ENCODE measurements at places on chromosomes 3 and 15. TPM values are rescaled to one million over a fixed set of nuclear protein-coding genes. Genes with fewer than 3 reads are reported as not detected.

The MUC20 gene
- 0.73 TPM for total RNA-seq

The ZNF620 gene
- total RNA-seq = 3.7 TPM

The RHCG gene
- not detected for total RNA-seq

The FBXO40 gene
- total RNA-seq = not detected

DNA sequence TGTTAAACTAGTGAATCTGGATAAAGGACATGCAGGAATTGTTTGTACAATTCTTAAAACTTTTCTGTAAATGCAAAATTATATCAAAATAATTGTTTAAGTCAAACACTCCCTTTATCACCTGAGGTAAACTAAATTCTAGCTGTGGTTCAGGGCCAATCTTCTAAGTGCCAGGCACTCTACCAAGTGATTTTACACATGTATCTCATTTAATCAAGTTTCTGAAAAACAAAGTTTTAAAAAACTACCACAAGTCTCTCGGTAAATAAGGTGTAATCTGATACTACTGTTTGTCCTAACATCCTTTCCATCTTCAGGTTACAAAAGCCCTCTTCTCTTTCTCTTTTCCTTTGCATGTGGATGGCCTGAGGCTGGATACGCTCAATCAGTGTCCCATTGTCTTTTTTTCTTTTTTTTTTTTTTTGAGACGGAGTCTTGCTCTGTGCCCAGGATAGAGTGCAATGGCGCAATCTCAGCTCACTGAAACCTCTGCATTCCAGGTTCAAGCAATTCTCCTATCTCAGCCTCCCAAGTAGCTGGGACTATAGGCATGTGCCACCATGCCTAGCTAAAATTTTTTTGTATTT, 19.3 kb downstream of the IFT80 start:
- no peak for DNase-seq

DNA sequence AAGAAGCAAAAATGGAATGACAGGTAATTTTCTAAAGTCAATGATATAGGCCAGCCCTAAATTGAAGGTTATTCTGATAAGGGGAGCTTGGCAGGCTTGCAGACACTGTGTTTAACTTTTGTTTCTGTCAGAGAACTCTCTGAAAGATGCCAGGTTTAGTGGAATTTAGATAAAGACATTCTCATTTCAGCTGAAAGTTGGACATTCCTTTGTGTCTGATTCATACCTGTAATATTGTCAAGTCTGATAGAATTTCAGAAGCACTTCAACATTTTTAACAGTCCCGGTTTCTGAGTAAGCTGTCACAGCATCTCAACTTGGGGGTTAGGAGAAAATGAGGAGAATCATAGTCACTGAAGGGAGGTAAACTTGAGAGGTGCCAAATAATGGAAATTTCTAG, 84.0 kb downstream of the DIPK2A start:
- DNase-seq = no peak

DNA sequence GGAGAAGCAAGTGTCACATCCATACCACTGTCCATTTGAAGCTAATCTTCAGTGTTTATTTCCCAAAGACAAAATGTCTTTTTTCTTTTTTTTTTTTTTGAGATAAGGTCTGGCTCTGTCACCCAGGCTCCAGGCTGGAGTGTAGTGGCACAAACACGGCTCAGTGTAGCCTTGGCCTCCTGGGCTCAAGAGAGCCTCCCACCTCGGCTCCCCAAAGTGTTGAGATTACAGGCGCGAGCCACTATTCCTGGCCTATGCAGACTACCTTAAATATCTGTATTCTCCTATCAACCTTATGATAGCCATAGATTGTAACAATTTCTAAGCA, 27.7 kb upstream of the VPS33B start:
- DNase-seq = no peak

The ARHGEF26 gene
- total RNA-seq = 0.24 TPM

- no peak for DNase-seq
Observed at GRCh38 chr3:196174652-196175051, 36.5 kb downstream of the ZDHHC19 start.

DNA sequence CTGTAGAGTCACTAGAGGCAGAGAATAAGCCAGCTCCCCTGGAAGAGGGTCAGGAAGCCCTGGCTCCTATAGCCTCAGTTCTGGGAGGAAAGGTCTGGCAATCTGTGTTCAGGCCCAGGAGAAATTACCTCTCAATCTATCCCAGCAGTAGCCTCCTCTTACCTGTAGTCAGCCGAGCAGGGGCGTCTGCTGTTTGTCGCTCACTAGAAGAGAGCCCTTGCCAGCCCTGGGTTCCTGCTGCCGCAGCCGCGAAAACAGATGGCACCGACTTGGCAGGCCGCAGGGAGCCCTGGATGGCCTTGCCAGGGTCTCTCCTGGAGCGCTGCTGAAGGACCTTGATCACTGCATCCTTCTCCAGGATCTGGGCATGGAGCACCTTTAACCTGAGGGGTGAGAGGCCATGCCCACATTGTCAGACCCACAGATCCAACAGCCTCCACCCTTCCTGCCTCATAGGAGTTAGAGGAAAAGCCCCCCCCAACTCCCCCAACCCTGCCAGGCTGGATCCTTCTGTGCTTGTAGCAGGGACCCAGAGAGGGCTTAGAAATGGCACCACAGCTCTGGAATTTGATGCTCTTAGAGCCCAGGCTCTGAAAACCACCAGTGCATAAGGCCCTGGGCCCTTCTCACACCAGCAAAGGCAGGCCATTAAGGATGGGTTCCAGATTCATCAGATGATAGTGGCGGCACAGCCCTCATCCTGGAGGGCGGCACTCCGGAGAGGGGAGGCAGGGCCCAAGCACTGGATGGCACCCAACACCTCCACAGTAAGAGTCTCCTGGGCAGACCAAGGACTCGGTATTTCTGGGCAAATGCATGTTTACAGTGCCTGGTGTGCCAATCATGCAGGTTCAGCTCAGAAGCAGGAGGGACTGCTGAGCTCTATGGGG, 14.9 kb downstream of the AMOTL2 start:
- no peak for DNase-seq

DNA sequence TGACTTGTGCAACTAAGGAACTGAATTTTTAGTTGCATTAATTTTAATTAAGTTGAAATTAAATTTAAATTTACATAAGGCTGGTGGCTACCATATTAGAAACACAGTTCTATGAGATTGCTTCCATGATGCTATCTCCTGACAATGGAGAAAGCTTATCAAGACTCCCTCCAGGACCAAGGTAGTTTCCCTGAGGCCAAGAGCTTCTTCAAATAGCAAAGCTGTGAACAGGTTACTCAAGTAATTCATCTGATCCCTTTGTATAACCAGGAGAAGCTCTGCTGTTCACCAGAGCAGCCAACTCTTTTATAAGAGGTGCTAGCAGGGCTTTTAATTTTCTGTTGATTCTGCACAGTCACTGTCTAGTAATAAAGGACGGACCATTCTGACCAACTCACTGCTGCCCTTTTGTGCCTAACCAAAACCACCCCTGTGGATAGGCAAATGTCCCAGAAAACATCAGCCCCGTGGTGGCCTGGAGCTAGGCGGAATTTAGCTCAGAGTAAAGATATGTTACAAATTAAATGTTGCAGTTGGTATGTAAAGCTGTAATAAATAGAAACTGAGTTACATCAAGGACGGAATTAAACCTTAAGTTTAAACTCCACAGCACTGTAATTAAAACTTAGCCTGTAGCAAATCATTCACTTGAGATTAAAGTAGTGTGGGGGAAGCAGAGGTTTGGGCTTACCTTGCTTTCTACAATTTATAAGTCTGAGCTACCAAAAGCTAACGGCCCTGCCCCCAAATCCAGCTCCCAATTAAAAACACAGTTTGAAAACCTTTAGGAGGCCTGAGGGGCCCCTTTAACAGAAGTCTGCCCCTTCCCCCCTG, 55.6 kb upstream of the LRTM1 start:
- DNase-seq = no peak

DNA sequence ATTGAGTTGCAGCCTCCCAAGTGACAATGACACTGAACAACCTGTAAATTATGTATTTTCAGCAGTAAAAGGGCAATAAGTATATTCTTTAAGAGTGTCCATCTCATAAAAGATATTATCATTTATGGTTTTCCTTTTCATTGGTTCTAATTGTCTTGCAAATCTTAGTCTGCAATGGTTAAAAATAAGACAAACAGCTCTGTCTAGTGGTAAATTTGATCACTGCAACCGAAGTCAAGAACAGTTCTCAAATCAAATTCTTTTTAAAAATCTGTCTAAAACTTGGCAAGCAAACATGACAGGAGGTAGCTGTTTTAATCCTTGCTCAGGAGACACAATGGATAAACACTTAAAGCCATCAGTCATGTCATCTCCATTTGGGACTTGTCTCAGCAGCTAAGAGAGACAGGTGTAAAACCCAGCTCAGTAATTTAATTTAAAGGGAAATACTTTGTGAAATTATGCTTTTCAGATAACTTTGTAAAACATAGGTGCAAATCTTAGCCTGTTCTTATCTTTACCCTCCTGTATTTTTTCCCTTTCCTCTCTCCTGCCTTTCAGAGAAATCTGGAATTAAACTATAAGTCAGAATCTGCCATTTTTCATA, 150.3 kb upstream of the ARHGEF26 start:
- DNase-seq = no peak

The TEX55 gene
- not detected for total RNA-seq

- DNase-seq = no peak
Observed at GRCh38 chr15:98609144-98609852, 39.0 kb upstream of the IGF1R start.

The HES1 gene
- 1.00 TPM for total RNA-seq

The HIGD2B gene
- total RNA-seq = 0.31 TPM

DNA sequence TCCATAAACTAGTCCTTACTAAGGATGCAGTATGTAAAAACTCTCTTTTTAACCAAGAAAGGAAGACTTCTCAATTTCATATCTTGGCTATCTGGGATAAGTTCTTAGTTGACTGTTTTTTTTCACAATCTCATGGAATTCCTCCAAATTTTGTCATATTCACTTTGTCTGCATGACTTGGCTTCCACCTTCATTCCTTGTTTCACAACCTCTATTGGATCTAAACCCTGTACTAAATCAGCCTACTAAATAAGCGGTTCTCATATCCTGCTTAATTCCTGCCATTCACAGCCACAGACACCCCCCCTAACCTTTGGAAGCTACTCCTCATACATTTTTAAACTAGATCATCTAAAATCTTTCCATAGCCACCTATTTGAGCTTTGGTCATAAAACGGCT, 370.6 kb upstream of the NAALADL2 start:
- no peak for DNase-seq

The EXOG gene
- total RNA-seq = 13.0 TPM

The ZNF385D gene
- total RNA-seq = not detected

The CX3CR1 gene
- 0.21 TPM for total RNA-seq

DNA sequence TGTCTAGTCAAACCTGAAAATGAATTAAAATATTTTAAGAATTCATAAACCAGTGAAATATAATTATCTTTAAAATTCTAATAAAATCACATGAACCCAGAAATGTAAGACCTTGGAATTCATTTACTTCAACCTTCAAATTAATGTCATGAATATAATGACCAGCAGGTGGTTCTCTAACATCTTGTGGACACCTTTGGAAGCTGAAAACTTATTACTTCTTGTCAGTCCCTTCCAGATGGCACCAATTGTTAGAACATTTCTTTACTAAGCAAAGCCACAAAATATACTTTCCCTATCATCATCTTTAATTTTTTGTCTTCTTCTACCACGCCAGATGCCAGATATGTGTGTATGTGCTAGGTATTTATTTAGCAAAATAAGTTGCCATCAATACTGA, 240.0 kb downstream of the MBNL1 start:
- no peak for DNase-seq

DNA sequence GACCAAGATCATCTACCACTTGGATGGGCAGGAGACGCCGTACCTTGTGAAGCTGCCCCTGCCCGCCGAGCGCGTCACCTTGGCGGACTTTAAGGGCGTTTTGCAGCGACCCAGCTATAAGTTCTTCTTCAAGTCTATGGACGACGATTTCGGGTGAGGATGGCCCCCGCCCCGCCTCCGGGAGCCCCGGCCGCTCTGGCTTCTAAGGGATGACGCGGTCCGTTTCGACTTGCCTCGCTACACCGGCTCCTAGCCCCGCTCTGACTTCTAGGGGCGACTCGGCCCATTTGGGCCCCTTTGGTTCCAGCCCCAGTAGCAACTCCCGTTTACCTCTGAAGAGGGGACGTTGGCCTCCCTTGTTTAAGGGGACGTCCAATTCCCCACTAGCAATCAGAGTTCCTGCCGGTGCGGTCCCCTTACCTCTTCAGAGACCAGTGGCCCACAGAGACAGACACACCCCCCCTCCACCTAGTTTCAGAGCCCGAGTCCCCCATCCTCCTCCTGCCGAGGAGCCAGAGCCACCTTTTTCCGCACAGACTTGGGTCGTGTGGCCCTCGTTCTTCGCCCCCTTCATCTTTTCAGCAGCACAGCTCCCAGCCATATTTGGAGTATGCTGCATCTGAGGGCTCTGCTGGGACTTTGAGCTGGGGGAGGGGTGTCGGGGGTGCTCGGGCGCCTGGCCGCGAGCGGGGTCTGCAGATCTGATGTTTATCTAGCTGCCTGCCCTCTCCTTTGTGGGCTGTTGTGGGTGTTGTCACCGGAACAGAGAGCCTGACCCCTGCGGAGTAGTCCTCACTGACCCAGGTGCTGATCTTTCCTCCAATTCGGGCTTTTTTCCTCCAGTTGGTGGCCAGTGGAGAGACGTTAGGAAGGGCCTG, 706 bp downstream of the DVL3 start:
- peak; percentile 65 for DNase-seq

DNA sequence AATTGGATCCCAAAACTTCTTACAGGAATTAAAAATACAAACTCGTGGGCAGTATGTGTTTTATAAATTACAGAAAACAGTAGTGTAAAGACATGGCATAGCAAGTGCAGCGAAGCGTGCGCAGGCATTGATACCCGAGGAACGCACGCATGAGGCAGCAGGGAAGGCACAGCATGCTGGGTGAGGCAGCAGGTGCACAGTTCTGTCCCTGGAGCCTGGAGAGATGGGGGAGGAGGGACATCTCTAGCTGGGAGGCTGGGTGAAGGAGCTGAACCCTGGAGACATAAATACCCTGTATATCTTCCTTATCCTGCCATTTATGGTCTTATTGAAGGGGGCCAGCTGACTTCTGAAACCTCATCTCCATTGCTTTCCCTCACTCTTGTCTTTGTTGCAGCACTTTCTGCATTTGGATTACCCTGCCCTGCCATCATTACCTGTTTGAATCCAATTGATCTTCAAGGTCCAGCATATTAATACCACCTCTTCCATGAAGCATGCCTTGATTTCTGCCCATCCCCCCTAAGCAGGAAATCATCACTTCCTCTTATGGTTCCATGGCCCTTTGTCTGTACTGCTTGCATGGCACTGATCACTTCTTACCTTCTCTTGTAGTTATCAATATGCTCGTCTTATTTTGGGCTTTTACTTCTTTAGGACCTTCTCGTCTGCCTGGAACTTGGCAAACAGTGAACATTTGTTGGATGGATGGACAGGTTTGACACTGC, 20.5 kb downstream of the LPP start:
- no peak for DNase-seq

GRCh38 chr3:19739504-19739903, 194.5 kb downstream of the EFHB start:
- no peak for DNase-seq

DNA sequence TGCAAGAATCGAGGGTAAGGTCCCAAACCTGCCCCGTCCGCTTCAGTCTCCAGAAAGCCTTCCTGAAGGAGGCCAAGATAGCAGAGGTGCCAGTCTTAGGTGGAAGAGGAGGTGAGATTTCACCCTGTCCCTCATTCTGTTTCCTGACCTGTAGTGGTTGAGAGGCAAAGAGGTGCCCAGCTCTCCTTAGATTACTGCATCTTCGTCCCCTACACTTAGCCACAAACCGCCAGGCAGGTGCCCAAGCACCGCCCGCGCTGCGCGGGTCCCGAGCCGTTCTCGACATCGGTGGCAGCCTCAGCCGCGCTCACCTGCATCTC, 23.8 kb upstream of the POLG start:
- no peak for DNase-seq

The PRRT3 gene
- total RNA-seq = 8.2 TPM

All from activated CD4-positive, alpha-beta memory T cell treated with anti-CD3 and anti-CD28 coated beads for 36 hours (primary cell).